ENCODE measurements at places on chromosomes 5 and 9.

- no peak for DNase-seq
Observed at GRCh38 chr5:145161391-145161790, 673.8 kb downstream of the PRELID2 start.

GRCh38 chr9:35652829-35653209, 2.1 kb upstream of the SIT1 start:
- no peak for DNase-seq

DNA sequence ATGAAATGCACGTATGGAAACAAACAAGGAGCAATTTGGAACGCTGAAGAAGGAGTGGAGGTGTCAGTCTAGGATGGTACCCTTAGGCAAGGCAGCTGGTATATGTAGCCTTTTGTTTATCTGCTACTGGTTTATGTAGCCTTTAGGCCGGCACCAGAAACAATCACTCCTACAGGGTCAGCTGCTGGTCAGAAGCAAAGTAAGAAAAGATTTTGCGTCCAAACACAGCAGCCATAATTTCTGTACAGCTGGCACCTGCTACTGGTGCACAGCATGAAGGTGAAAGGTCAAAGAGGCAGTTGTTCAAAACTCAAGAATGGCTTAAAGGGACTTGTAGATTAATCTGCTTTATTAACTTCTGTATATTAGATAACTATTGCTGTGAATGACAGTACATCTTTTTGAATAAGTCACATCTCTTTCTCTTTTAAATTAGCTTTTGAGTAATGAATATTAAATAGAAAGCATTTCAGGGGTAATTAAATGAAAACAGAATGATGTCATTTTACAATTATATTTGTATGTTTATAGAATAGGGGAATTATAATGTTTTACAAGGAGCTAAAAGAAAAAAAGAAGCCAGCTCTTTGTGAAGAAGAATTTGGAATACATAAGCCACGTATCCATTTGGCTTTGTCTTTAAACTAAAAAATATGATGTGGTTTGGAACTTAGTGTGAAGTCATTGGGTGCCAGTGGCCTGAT, 33.1 kb upstream of the TLX3 start:
- DNase-seq, result no peak

DNA sequence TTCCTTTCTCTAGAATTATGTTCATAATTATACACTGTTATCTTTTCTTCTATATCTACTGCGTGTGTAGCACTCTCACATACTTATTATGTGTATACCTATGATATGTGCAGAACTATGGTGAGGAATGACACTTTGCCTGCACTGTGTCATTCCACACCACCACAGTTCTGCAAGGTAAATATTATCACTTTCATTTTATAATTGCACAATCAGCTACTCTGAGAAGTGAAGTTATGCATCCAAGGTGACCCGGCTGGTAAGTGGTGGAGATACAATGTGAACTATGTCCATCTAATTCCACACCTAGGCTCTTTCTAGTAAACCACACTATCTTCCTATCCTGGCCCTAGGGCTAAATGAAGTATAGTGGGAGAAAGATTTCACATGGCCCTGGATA, 170.1 kb upstream of the ATP10B start:
- no peak for DNase-seq

DNA sequence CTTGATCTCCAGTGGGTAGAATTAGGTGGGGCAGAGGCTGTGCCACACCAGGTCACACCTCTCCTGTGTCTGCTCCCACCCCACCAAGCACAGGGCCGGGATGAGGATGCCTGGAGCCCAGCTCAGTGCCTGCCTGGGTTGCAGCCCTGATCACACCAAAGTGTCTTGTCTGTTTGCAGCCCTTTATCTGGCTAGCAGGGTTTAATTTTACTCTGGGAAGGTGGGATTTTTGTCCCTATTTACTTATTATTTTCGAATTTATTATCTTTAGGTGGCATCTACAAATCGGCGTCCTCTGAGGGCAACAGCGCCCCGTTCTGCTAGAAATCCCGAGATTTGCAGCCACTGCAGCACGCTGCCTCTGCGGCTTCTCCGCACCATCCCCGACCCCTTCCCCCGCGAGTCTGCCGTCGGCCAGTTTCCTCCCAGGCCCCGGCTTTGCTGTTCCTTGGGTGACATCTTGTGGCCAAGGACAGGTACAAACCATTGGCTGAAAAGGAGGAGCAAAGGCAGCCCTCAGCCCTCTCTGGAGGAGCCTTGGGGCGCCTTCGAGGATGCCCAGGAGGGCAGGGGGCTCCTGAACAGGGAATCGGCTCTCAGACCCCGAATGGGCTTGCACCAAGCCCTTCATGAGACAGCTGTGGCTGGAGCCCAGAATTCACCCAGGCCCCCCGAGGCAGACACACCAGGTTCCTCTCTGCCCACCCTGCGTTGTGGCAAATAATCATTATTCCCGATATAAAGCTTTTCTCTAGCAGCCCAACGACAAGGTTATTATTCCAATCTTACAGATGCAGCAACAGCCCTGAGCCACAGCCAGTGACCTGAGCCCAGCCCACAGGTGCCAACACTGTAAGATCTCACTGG, 113.0 kb downstream of the GAPVD1 start:
- DNase-seq, result peak; percentile 81

GRCh38 chr5:130706696-130707095, 458.4 kb downstream of the HINT1 start:
- DNase-seq, result no peak

DNA sequence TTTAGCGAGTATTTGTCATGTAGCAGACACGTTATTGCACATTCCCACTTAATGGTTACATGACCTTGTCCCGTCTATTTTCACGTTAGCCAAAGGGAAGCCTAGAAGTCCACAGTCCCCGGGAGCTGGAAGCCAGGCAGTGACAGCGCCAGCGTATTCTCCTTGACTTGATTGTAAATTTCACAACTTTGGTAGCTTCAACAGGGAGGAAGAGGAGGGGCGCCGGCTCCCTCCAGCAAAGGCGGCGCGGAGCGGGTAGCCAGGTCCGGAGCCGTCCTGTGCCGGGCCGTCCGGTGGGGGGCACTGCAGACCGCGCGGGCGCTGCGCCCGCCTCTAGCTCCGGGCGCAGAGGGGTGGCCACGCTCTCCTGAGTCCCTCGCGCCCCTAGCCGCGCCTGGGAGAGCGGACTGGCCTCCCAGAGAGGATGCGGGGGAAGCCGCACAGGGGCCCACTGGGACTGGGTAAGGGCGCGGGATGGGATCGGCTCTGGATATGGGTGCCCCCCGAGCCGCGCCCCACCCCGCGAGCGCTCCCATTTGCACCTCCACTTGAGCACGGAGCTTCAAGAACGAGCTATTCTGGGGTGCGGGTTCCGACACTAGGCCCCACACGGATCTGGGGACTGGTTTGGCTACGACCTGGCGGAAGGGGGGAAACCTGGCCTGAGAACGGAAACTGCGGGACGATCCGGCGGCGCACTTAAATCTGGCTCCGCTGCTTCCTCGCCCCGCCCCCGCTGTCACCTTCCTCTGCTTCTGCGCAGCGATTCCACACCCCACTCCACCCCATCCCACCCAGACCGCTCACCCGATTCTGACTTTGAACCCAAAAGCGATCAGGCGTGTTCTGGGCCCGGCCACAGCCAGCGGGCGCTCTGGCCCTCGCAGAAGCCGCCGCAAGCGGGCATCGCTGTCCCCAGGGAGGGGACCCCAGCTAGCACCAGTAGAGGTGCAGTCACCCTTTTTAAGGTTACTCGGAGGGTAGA, 23.8 kb downstream of the KLF4 start:
- peak; percentile 62 for DNase-seq

DNA sequence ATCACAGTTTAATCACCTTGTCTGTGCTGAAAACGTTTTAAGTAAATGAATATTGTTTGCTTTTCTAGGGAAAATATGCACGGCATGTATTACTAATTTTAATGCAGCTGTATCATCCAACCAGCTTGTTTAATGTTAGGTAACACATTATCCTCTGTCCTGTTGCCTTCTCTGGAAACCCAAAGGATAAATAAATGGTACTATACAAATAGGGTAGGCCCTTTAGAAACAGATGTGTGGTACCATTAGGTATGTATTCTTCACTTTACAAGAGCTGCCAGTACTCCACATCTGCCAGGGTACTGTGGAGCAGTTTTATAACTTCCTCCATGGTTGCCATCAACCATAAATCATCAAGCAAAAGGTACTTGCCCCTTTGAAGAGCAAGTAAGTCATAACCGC, 42.9 kb downstream of the FAF2 start:
- DNase-seq, result peak; percentile 72

DNA sequence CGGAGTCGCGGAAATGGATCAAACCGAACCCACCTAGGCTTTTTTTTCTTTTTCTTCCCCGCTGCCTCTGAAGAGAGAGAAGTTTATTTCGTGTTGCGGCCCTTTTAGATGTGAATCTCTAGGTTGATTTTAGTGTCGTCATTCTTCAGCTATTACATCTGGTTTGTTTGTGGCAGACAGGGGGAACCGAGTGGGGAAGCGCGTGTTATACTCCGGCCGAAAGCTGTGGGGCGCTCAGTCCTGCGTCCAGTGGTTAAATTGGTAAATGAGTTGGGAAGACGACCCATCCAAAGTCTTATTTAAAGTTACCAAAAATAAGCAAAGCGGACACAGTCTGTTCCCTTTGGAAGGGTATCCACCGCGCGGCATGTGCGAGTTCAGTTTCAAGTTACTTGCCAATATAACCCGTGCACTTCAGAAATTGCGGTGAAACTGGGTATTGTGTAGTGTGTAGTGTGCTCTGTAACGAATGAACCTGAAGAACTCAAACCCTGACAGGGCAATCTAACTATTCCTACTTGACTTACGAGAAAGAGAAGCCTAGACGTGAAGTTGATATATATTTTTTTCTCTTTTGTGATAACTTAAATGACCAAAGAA, 1.3 kb downstream of the MAN2A1 start:
- DNase-seq, result peak; percentile 82

GRCh38 chr9:93898502-93899426, 56.4 kb downstream of the BARX1 start:
- no peak for DNase-seq

DNA sequence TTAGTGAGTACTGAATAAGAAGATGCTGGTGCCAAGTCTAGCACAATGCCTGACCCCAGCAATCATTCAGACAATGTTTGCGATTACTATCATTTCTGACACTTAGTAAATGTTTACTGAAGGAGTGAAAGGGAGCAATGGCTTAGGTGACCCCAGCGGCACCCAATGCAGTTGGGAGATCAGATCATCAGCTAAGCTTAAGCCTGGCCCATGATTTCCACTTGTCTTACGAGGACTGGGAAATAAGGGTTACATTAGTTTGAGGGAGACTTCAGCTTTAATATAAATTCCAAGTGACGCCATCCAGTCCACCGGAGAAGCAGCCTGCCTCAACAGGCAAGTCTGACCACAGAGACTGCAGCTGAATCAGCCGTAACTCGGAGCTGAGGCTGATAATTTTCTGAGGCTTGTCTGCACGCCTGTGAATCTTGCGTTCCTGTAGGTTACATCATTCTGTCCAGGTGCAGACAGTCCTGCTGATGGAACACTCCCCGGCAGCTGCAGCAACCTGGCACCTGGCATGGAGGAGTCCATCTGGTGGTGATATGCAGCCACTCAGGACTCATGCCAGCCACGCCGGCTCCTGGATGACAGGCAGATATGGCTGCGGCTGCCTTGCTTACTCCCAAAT, 34.9 kb upstream of the FGF1 start:
- DNase-seq, result peak; percentile 60

DNA sequence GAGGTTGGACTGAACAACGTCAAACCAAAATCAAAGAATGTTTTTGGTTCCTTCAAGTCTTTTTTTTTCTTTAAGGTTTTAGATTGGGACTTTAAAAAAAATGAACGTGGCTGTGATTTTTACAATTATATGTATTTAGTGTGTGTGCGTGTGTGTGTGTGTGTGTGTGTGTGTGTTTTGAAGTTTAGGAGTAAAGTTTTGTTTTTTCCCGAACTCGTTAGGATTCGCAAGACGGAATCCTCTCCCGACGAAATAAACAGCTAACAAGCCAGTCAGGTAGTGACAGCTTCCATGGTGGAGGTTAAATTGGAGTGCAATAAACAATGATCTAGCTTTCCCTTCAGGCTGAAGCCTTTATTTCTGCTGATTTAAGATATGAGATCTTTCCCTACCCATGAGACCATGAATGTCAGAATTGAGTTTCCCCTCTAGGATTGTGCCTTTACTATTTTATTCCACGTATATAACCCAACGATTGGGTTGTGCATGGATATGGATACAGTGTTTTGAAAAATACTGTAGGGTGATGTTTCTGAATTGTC, 1.2 kb downstream of the KIAA1958 start:
- peak; percentile 5 for DNase-seq

- DNase-seq, result peak; percentile 12
Observed at GRCh38 chr5:58751222-58751837, 168.5 kb downstream of the RAB3C start.

DNA sequence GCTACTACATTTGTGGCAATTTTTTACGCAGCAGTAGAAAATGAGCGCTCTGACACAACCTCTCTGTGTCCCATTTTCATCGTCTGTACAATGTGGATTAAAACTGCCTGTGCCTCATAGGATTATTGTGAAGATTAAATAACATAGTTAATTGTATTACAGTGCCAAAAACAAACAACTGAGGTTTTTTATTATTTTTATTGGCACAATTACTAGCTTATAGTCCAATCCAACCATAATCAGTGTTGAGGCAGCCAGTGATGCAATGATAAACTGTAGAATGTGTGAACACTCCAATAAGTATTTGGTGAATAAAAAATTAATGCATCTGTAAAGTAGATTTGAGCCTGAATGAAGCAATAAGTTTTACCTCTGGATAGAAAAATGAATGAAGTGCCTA, 588.3 kb downstream of the DNAH5 start:
- no peak for DNase-seq

DNA sequence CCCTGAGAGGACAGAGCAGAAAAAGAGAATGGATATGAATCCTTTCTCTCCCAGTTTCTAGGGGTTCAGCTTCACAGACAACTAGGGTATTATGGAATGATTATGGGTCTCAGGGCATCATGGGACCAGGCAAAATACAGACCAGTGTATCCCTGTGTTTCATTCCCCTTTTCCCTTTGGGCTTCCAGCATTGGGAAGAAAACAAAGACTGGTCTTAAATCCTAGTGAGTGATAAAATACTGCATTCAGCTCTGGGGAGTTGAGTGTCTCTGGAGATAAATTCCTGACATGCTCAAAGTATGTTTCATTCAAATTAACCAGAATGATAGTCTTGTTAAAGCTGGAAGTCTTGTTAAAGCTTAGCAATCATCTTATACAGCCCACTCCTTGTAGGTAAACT, 2.4 kb upstream of the POU4F3 start:
- peak; percentile 14 for DNase-seq

- DNase-seq, result peak; percentile 69
Observed at GRCh38 chr5:149317281-149318048, 27.8 kb upstream of the GRPEL2 start.

- no peak for DNase-seq
Observed at GRCh38 chr5:80147119-80147815, 108.6 kb downstream of the SERINC5 start.

GRCh38 chr9:4849369-4849768, 56.6 kb downstream of the RCL1 start:
- DNase-seq, result no peak

GRCh38 chr5:177071666-177072385, 14.9 kb upstream of the FGFR4 start:
- DNase-seq, result peak; percentile 84

DNA sequence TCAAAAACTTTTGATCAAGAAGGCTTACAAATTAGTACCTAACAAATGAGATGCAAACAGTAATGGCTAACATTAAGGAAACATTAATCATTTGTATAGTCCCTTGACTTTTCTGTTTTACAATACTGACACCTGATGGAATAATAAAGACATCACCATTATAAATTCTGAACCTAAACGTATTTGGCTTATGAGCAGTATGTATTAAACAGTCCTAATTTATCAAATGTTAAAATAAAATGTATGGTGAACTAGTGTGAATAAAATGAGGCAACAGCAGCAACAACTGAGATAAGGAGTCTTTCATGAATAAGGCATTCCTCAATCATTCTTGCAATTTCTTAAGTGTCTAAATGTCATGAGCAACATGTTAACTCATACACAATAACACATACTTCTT, 6.0 kb downstream of the PUM3 start:
- peak; percentile 41 for DNase-seq

Measured in EH (cell line).